ENCODE measurements at places on chromosomes 12 and 14.
A peak's percentile ranks its signal among the peaks of the same experiment; 100 is the strongest.

- peak; percentile 6 for DNase-seq
Observed at GRCh38 chr12:121711361-121712189, 977 bp upstream of the TMEM120B start.

DNA sequence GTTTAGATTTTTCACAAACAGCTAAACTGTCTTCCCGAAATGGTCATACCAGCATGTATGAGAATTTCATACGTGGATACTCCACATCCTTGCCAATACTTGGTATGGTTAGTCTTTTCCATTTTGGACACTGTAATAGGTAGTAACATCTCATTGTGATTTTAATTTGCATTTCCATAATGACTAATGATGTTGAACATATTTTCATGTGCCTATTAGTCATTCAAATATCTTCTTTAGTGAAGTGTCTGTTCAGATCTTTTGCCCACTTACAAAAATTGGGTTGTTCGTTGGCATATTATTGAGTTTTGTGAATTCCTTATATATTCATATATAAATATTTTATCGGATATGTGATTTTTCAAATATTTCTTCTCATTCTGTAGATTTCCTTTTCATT is 78.0 kb upstream of the GNG2 start:
- DNase-seq, result no peak

GRCh38 chr14:94042433-94043091 is 16.4 kb downstream of the OTUB2 start:
- no peak for DNase-seq

DNA sequence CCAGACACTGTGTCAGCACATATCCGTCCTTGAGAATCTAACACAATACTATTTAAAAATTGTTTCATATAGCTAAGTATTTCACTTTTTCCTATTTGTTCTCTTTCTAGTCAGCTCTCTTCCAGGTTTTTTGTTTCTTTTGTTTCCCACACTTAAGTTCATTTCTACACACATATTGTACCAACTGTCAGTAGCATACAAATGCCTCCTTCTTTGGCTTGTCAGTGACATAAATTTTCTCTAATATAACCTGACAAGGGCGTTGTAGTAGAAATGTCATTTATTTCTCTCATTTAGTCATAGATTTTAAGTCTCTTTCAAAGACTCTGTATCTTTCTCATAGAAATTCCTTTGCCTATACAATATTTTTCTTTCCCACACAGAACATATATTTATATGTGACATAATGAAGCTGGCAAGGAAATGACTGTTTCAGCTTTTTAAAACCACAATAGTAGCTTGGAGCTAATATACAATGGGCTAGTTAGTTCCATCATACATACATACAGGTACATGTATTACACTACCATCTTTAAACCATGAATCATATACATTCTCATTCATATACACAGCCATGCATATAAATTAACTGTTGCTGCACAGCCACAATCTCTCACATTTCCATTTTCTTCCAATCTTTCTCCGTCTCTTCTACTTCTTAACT is 42.3 kb upstream of the EPS8 start:
- no peak for DNase-seq

DNA sequence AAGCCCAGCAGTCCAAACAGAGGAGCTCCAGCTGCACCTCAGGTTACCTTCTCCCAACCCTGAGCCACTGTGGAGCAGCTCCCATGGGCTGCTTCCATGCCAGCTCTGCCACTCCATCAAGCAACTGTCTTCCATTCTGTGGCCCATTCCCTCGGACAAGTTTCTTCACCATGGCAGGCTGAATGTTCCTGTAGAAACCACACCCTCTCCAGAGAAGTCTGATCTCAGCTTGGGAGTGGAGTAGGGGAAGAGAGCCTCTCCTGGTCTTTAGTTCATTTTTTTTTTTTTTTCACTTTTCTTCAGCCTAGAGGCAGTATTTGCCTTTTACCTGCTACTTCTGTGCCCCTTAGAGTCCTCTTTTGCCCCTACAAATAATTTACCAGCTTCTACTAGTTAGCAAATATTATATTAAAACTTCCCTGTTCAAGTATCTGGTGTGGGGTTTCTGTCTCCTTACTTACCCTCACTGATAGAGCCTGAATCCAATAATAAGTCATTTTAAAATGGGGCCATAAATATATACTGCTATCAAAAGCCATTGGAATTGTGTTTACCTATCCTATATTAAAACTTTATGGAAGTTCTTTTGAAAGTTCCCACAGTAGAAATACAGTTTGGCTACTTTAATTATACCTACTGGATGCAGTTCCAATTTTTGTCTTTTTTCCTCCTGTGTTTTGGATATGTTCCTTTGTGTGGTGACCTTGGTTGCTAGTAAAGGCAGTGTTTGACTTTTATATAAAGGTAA is 11.7 kb upstream of the SLC17A8 start:
- DNase-seq, result no peak
